ENCODE measurements at places on chromosomes 5 and 9.

DNA sequence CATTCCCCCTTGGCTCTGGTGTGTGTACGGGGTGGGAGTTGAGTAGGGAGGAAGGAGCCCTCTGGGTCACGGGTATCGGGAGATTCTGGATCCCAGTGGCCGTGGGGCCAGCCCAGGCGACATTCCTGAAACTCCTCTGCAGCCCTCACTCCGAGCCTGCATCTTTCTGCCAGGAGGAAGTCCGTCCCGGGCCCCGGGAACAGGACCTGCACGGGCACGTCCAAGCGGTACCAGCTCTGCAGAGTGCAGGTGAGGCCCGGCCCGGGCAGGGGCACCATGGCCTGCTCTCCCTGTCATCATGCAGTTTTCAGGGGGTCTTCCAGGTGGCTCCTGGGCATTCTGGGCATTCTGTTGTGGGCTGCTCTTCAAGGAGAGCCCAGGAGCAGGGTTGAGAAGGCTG lies 3.7 kb downstream of the ADAMTSL2 start:
- no peak for DNase-seq

DNA sequence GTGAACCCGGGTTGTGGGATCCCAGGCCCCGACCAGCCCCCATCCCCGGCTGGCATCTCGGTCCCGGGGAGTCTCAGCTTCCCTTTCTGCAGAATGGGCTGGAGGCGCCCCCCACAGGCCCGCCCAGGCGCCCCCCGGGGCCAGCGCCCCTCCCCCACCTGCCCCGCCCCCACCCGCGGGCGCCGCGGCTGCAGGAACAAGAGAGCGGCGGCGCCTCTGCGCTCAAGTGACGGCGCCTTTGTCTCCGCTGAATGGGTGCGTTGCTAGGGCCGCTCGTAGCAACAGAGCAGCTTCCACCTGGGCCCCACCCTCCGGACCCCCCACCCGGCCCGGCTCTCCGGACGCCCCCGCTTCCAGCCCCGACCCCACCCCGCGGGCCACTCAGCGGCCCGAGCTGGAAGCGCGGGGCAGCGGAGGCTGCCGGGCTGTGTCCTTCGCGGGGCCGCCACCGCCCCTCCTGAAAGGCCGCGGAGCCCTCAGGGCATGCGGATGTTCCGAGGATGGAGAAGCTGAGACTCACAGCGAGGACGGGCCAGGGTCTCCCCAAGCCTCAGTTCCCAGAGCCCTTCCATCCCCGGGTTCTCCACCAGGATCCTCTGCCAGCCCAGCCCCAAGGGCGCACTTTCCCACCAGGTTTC lies 27.5 kb downstream of the ADGRD2 start:
- no peak for DNase-seq

DNA sequence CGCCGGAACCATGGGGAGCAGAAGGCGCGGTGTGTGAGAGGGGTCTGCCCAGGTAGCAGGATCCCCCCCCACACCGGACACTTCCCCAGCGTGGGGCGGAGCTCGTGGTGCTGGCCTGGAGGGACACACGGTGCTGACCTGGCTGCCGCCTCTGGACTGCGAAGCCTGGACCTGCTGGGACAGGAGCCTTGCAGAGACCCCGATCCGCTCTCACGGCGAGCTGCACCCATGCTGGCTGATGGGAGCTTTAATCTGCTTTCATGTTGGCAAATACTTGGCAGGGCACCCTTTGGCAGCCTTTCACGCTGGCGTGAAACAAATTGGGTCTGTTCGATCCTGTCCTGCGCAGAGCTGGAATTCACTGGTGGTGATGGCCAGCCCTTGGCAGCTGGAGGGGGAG lies 7.4 kb downstream of the NKD2 start:
- no peak for DNase-seq

DNA sequence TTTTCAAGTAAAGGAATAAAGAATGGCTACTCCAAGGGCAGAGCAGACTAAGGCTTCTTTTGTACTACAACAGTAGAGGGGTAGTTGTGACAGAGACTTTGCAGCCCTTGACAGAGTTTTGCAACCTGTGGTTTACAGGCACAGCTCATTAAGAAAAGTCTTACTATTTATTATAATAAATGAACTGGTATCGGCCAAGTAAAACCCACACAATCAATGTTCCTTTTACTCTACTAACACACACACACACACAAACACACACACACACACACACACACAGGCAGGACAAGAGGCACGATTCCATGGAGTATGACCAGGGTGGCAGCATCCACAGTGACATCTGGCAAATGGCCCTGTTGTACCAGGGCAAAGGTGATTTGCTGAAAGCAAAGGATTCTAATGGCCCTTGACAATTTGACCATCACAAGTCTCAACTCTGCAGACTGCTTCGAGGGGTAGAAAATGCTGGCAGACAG lies 59.1 kb upstream of the GOLPH3 start:
- DNase-seq, result no peak

DNA sequence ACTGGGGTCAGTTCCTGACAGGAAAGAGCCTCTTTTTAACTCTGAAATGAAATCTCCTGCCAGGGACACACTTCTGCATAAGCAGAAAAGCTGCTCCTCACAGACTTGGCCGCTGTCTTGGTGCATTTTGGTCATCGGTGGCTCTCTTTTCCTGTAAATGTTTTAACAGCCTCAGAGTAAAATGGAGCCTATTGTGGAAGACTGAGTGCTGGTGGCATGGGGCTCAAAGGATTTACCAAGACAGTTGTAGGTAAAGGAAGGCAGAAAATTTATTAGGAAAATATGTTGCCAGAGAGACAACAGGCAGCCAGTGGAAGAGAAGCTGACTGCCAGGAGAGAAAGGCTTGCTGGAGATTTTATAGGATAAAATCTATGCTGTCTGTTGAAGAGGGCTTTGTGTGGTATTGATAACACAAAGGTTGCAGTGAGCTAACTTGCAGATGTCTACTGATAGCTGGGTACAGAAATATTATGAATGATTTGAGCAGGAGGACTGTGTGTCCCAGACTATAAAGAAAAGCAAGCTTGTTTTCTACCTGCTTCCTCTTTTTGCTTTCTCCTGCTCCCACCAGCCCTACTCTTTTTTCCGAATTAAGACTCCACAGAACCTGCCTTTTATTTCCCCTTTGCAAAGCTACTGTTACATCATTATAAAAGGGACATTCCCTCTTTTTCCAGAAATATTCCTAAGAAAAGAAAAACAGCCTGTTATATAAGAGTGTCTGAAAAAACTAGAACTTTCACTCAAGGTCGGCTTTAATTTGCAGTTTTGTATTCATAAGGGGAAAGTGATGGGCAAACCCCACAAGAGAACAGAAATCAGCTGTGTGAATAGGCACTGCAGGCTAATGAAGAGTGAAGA lies 27.9 kb upstream of the IFNA14 start:
- no peak for DNase-seq

DNA sequence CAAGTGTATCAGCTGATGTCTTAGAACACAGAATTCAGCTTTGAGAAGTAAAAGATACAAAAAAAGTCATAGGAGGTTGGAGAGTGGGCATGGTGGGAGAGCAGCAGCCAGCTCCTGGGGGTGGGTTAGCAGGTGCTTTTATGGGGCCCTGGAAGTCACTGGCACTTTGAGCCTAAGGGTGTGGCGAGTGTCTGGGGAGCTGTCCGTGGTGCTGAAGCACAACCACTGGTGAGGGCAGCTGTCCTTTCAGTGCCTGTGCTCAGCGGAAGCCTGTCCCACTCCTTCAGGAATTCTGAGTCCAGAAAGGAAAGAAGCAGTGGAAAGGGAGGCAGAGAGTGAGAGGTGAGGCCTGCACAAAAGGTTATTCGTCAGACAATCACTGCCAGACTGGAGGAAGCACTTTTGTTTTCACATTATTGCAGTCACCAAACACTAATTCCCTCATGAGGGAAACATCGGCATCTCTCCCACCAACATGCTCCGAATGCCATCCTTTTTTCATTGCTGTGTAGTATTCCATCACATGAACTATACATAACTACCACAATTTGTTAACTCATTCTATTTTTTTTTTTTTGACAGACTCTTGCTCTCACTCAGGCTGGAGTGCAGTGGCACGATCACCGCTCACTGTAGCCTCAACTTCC lies 59.4 kb upstream of the RAPGEF1 start:
- DNase-seq, result peak; percentile 23
